Naive thymus-derived CD8-positive, alpha-beta T cell (primary cell): ENCODE measurements at places on chromosomes 2 and 18.

GRCh38 chr2:165870346-165870745, 76.3 kb upstream of the GALNT3 start:
- no peak overlapping the region for H3K27ac ChIP-seq
- H3K36me3 ChIP-seq, result peaks cover 17% of the 10 kb centered on the region
- no peak for DNase-seq
- H3K27me3 ChIP-seq, result no peaks in the 10 kb centered on the region
- no peak overlapping the region for H3K4me3 ChIP-seq
- peaks cover 5% of the 10 kb centered on the region for H3K4me1 ChIP-seq

- H3K27me3 ChIP-seq, result peaks cover 35% of the 10 kb centered on the region
- no peak overlapping the region for H3K4me3 ChIP-seq
- H3K27ac ChIP-seq, result no peak overlapping the region
Observed at GRCh38 chr2:241551599-241551997, 6.9 kb upstream of the BOK start.

- DNase-seq, result no peak
- no peak overlapping the region for H3K27ac ChIP-seq
- H3K36me3 ChIP-seq, result no peaks in the 10 kb centered on the region
Observed at GRCh38 chr2:44277541-44277940, 2.3 kb downstream of the SLC3A1 start.

DNA sequence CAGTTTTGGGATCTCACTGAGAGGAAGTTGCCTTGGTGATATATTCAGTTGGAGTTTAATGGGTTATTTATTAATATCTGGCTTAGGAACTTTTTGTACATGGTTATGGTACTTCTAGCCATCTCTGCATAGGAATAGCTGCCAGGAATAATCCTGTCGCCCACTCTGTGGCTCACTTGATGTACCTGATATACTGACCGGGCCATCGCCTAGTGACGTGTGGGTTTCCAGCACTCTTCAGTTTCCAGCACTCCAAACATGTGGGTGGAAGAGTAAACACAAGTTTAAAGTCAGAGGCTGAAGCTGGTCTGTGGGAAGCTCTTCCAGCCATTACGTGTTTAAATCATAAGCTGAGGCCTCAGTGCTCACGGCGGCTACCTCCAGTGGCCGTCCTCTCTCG, 44.3 kb upstream of the AGAP1 start:
- no peak for DNase-seq
- no peaks in the 10 kb centered on the region for H3K36me3 ChIP-seq
- H3K4me3 ChIP-seq, result no peak overlapping the region
- no peaks in the 10 kb centered on the region for H3K4me1 ChIP-seq
- peaks cover 10% of the 10 kb centered on the region for H3K27me3 ChIP-seq

DNA sequence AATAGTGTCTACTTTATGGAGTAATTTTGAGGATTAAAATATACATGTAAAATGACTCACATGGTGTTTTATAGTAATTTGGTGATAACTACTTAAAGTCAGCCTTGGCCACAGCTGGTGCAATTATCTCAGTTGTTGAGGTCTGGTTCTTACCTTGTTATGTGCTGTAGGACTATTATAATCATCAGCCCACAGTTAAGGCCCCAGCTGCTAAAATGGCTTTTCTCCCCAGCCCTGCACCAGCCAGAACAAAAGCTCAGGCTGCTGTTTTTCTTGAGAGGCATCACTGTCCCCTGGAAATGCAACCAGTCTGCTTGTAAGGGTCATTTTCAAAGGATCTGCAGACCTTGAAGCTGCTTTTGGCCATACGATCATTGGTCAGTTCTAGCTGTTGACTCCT, 283.3 kb upstream of the THUMPD2 start:
- H3K36me3 ChIP-seq, result no peaks in the 10 kb centered on the region
- no peak overlapping the region for H3K27ac ChIP-seq
- H3K4me3 ChIP-seq, result no peak overlapping the region
- H3K27me3 ChIP-seq, result no peaks in the 10 kb centered on the region

GRCh38 chr18:79446931-79447330, 51.2 kb downstream of the NFATC1 start:
- no peak for DNase-seq
- H3K4me1 ChIP-seq, result peaks cover 6% of the 10 kb centered on the region
- no peak overlapping the region for H3K27ac ChIP-seq
- no peaks in the 10 kb centered on the region for H3K27me3 ChIP-seq
